ENCODE measurements at places on chromosomes 7 and 10.

- no peak for DNase-seq
Measured at GRCh38 chr7:5343884-5344283, 61.1 kb downstream of the SLC29A4 start.

- no peak for DNase-seq
Measured at GRCh38 chr7:43460733-43461348, 122.1 kb upstream of the STK17A start.

GRCh38 chr7:150572496-150572895 is 5.3 kb downstream of the GIMAP4 start:
- DNase-seq = no peak

- DNase-seq = no peak
Measured at GRCh38 chr10:118626953-118627352, 31.5 kb upstream of the PRLHR start.

GRCh38 chr10:26952094-26952493 is 91.3 kb upstream of the ABI1 start:
- no peak for DNase-seq

DNA sequence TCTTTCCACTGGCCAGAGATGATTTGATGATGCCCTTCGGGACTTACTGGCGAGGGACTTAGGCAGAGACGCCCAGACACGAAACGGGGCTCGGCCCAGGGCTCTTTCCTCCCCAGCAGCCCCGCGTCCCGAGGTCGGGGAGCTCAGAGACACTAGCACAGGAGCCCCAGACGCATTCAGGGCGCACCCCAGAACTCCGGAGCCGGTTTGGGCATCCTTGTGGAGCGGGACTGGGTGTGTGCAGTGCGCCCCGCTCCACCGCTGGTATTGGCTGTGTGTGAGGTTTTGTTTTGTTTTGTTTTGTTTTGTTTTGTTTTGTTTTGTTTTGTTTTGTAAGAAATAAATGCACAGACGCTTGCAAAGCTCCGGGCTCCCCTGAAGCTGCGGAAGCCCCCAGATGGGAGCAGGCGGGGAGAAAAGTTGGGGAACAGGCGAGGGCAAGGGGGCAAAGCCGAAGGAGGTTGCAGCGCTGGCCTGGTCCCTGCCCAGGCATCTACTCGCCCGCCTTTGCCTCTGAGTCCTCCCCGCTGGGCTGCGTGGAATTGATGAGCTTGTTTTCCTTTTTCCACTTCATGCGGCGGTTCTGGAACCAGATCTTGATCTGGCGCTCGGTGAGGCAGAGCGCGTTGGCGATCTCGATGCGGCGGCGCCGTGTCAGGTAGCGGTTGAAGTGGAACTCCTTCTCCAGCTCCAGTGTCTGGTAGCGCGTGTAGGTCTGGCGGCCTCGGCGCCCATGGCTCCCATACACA is 1.9 kb upstream of the HOXA5 start:
- no peak for DNase-seq

DNA sequence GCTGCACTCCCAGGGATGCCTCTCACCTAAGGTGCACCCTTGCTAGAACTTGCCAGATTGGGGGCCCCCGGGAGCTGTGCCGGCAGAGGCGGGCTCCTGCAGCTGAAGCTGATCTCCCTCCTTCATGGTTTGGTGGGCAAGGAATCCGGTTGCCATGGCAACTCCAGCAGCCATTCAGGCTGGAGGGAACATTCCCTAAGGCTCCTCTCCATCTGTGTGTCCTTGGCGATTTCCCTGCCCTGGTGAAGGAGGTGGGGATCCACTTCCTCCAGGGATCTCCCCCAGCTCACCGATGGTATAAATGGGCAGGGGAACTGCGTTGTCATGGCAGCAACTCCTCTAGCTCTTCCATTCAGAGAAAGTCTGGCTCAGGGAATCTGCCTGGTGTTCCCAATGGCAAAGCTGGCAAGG is 49.6 kb upstream of the GPR158 start:
- peak; percentile 33 for DNase-seq

DNA sequence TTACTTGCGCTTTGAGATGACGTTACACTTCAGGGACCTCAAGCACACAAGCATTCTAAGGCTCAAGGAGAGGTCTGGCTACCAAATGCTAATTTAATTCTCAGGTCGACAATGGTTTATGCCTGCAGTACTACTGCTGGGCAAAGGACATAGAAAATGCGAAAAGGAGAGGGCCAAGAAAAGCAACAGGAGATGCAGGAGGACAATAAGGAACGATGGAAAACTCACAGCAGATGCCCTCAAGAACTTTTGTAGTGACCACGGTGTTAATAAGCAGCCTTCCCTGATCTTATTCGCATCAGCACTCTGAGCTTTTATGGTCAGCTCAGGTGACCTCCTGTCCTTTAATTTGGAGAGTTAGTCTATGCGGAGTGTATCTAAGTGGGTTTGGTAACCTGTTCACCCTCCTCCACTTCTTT is 146.3 kb downstream of the GPR85 start:
- DNase-seq = no peak

DNA sequence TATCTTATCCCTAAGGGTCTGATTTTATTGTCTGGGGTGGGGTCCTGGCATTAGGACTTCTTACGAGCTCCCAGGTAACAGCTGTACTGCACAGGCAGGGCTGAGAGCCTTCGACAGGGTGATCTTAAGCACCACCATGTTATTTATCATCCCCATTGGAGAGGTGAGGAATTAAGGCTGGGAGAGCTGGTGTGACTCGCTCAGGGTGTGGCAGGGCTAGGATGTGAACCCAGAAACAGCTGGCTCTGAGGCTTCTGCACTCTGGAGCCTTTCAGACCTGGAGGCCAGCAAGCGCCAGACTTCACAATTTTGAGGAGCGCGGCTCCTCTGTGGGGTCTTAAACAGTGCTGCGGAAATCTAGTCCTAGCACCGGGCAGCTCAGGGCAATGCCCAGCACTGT is 27.4 kb upstream of the NDST2 start:
- no peak for DNase-seq

- DNase-seq = no peak
Measured at GRCh38 chr7:1022801-1023465, 21.4 kb upstream of the GPR146 start.

DNA sequence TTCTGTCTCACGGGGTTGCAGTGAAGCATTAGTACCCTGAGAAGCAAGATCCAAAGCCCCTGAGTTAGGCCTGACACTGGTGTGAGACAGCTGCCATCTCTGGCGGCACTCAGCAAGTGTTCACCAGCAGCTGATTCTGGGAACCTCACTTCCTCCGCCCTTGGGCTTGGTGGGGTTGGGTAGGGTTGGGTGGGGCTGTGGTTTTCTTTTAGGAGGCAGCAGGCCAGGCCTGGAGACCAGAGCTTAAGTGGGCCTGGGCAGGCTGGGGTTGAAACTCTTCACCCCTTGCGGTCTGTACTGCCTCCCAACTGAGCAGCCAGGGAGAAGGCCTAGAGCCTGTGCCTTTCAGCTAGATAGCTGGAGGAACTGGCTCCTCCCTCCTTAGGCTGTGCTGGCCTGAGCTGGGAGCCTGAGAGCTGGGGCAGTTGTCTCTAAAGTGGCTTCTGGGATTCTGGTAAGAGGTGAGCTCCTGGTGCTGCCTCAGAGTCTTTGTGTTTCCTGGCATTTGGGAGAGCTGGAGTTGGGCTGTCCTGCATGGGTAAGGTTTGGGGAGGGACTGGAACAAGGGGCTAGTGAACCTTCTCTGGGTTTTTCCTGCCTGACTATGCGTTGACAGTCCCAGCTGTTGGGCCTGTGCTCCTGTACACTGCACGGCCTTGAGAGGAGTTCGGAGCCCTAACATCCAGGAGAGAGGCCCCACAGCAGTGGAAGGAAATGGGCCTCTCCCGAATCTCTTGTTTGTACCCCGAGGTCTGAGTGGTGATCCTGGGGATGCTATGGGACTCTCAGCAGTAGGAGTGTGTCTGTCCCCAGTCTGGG is 5.1 kb downstream of the TSPAN14 start:
- no peak for DNase-seq

DNA sequence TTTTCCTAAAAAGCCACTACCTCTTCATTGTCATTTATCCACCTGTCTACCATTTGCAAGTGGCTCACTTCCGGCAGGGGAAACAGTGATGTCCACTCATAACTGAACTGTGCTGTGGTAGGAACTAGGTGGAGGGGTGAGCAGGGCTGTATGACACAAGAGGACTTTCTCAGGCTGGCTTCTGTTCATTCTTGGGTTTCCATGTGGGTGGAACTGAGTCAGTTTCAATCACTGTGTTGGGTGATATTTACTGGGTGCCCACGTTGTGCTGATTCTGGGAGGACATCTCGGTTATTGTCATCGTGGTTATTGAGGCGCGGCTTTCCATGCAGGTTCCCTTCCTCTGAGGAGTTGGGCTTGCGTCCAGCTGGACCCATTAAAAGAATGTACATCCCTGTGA is 38.8 kb downstream of the RAMP3 start:
- DNase-seq = no peak

- DNase-seq = no peak
Measured at GRCh38 chr10:11381023-11381422, 230.4 kb downstream of the USP6NL start.

DNA sequence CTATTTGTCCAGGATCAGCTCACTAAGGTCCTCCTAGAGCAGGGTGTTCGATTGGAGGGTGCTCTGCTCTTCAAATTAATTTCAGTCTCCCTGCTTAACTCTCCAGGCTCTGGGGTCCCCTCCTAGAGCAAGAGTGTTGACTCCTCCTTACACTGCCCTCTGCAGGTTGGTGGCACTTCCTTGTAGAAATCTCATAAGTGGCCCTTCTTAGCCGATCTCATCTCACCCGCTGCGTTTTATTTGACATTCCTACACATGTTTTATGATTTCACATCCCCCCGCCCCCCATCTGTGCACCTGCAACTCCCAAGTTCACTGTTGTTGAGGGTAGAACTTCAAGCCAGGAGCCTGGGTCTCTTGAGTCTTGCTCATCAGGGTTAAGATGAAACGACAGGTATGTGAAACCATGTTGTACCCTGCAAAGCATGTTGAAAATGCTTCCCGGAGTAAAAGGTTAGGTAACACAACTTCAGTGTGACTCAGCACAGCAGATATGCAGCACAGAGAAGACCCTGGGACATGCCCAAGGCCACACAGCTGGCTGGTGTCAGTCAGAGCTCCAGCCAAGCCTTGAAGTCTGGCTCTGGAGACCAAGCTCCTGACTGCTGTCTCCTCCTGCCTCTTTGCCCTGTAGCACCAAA is 171.2 kb downstream of the PRKAG2 start:
- no peak for DNase-seq

DNA sequence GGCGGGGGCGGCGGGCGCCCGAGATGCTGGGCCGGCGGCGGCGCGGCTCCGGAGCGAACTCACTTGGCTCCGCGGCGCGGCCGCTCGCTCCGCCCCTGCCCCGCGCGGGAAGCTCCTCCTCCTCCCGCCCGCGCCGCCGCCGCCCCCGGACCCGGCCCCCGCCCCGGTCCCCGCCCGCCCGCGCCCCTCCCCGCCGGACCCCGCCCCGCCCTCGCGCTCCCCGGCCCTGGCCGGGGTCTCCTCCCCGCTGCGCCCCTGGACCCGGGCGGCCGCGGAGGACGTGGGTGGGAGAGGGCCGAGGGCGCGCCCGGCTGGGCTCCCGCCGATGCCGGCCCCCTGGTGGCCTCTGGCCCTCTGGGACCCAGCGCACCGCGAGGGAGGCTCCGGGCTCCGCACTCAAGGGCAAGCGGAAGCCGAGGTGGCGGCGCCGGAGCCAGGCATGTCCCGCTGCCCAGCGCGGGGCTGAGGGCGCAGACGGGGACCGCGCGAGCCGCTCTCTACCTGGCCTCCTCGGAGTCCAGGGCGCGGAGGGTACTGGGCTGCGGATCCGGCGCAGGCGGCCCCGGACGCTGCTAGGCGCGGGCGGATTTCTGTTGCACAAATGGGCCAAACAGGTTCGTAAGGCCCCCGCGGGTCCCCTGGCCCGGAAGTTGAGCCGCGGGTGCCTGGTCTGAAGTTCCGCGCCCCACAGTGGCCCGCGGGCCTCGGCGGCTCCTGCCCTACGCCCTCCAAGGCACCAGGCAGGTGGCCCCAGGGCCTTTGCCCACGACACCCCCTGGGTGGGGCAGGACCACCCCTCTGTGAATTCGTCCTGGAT is at the start of gene TCERG1L:
Gene TCERG1L, minus strand, starts transcription at position 61 of the 817 bp plus-strand sequence. CDS start 86 bp downstream, outside the sequence.
- DNase-seq = no peak

DNA sequence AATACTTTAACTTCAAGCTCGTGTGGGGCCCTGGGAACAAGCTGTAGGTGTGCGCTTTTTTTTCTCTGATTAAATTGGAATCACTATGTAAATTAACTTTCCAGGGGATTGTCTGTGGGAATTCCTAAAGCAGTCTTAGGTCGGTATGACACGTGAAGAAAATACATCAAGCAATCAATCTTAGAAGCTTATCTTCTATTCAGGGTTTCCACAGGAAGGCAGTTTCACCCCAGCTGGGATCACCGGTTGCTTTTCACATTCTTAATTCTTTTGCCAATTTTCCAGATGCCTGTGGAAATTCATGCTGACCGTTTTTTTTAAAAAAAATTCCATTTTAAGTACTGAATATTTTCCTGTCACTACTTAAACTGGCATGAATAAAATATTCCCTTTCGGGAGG is 41.9 kb downstream of the CAMK1D start:
- no peak for DNase-seq

GRCh38 chr10:109895095-109895818 is 28.1 kb downstream of the XPNPEP1 start:
- no peak for DNase-seq

DNA sequence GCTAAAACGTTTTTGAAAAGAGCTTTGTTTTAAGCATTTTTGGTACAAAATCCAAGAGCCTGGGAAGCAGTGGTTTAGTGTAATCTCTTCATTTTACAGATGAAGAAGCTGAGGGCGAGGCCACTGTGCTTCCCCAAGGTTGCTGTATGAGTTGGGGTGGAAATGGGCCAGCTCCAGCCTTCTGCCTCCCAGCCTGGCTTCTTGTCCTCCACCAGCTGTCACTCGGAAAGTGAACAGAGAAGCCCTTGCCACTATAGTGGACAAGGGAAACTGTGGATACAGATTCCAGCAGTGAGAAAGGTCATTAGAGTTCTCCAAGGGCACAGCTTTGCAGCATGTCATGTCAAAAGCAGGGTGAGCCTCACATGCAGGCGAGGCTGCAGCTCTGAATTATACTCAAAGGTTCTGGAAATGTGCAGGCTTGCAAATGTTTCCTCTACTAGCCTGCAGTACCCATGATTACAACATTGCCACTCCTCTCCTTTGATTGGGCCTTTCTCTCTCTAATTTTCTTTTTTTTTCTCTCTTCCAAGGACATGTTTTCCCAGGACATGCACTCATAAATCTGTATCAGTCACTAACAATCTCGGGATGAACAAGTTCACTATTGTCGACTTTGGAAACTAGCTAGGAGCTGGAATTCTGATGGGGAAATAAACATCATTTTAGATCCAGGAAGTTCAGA is 33.0 kb downstream of the BAMBI start:
- DNase-seq = no peak

GRCh38 chr7:106057962-106058927 is 53.9 kb downstream of the SYPL1 start:
- DNase-seq = no peak
